ENCODE measurements at places on chromosomes 12 and 14.
A peak's percentile ranks its signal among the peaks of the same experiment; 100 is the strongest.

- DNase-seq: no peak
Measured at GRCh38 chr12:103913100-103913499, 17.1 kb upstream of the HSP90B1 start.

DNA sequence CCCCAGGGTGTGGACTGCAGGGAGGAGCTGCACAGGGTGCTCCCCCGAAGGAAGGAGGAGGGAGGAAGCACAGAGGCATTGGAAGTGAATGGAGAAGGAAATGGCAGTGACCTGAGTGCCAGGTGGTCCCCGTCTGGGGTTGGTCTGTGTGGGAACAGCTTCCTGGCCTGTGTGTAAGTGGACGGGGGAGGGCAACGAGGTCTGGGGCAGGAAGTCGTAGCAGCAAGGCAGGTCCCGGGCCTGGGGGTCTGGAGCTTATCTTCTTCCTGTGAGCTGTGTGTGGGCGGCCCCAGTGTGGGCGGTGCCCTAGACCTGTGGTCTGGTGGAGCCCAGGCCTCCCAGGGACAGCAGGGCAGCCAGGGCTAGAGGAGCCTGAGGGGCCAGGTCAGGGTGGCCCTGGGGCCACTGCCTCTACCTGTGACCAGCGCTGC, 382.1 kb downstream of the TMEM121 start:
- no peak for DNase-seq

DNA sequence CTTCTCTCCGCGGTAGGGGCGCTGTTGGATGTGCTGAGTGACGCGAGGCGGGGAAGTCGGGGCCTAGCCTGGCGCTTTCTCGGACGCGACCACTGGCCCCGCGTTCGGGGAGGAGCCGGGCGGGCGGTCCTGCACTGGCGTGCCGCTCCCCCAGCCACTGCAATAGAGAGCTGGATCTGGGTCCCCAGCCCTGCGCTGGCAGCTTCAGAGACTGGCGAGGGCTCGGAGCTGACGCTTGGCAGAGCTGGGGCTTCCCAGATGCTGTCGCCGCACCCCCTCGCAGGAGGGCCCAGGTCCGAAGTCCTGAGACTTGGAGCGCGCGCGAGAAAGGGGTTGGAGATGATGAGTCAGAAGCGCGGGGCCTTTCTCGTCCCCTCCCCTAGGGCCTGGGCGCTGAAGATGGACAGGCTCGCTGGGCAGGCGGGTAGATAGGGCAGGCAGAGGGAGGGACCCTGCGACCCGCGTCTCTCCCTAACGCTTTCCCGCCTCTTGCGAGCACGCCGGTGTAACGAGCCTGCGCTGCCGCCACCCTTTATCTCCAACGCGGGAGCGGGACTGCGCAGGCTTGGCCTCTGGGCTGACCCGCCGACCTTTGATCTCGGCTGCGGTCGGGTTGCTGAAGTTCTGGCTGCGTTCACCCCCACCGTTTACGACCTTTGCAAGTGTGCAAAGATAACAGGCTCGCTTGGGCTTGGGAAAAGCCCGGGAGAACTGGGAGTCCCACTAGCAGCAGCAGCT, 3.0 kb downstream of the TMEM253 start:
- DNase-seq: peak; percentile 97

- DNase-seq: no peak
Measured at GRCh38 chr14:96752594-96752993, 44.6 kb upstream of the VRK1 start.

DNA sequence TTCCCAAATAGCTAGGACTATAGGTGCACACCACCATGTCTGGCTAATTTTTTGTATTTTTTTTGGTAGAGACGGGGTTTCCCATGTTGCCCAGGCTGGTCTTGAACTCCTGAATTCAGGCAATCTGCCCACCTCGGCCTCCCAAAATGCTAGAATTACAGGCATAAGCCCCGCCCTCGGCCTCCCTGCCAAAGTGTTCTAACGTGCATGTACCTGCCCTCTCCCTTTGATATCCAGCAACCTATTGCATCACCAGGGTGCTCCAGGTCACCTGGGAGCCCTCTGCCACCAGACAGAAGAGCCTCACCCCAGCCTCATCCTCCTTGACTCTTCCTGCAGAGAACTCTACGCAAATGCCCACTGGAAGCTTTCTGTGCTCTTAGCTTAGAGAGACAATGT, 2.2 kb upstream of the EML1 start:
- no peak for DNase-seq

- DNase-seq: no peak
Measured at GRCh38 chr12:110436231-110436630, 13.9 kb downstream of the ARPC3 start.

- DNase-seq: no peak
Measured at GRCh38 chr12:94789510-94790225, 139.3 kb upstream of the TMCC3 start.

GRCh38 chr14:88426271-88426670, 40.8 kb downstream of the SPATA7 start:
- peak; percentile 58 for DNase-seq

GRCh38 chr12:65510007-65510406, 231.5 kb downstream of the MSRB3 start:
- no peak for DNase-seq

- no peak for DNase-seq
Measured at GRCh38 chr12:132856581-132856980, 27.9 kb upstream of the GOLGA3 start.

DNA sequence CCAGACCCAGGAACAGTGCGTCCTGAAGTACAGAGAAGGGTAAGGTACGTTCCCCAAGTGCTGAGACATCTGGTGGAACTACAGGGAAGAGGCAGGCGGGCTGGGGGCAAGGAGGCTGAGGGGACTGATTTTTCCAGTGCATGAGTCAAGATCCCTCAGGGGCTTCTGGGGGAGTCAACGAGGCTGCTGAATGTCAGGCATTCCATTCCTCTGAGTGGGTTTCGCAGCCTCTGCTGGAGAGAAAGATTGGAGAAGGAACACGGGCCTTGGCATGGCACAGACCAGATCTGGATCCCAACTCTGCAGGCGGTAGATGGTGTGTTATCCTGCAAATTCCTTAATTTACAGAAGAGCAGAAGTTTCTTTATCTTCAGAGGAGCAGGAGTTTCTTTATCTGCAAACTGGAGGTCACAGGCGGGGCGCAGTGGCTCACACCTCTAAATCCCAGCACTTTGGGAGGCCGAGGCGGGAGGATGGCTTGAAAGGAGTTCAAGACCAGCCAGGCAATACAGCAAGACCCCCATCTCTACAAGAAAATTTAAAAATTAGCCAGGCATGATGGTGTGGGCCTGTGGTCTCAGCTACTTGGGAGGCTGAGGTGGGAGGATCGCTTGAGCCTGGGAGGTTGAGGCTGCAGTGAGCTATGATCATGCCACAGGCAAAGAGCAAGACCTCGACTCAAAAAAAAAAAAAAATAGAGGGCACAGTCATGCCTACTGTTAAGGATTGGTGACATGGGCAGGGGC, 132.6 kb upstream of the MAP1LC3B2 start:
- DNase-seq: peak; percentile 96

DNA sequence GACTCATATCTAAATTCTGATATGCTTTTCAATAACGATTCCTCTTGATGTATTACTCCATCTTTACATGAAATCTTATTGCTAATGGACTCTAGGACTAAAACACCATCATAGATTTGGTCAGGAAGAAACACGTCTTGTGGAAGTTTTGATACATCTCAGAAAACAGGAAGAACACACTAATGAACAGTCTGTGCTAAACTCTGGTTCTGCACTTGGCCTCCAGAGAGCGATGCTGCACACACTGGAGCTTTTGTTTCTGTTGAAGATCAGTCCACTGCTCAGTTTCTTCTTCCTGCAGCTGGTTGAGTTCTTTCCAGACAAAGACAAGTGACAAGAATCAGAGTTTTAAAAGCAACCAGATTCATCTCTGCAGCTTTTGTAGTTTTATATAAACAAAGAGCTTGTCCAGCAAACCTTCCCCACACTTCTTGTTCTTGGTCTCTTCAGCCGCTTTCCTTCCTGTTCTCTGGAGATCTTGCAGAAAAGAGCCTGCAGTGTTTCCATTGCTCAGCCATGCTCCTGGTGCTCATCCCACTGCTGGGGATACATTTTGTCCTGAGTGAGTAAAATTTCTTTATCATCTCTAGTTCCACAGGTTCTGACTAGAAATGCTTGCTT, 229.1 kb upstream of the OR4E1 start:
- DNase-seq: no peak

GRCh38 chr14:76546426-76547221, 170.7 kb downstream of the ESRRB start:
- no peak for DNase-seq

GRCh38 chr14:90275458-90275814, 19.1 kb downstream of the PSMC1 start:
- DNase-seq: no peak

DNA sequence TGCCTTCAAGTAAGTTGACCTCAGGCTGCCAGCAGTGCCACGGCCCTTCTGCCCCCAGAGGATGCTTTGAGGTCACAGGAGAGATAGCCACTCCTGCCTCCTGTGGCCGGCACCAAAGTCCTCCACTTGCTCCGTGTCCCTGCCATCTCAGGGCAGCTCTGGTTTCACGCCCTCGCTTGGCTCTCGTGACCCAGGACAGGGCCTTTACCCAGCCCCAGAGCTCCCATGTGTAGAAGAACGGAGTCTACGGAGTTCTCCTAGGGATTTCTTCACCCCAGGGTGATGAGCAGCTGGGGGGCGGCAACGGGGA, 178.1 kb downstream of the ADGRD1 start:
- no peak for DNase-seq

DNA sequence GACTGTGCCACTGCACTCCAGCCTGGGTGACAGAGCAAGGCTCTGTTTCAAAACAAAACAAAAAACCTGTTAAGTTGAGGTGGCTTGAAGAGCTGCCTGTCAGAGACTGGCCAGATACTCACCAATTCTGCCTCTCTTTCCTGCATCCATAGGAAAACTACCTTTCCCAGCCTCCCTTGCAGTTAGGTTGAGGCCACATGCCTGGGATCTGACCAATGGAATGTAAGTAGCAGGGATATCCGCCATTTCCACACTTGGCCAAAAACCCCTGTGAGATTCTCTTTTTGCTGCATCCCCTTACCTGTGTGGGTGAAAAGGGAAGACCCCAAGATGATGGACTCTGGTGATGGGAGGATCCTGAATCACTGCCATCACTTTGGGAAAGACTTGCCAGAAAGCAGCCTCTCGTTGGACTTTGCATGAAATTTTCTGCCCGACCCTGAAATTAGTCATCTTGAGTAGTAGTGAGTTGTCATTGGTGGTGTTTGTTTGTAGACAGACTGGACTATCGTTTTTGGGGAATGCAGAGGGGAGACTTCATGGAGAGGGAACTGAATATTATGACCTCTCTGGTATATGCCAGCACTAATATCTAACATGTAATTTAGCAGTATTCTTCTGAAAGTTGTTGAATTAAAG, 14.0 kb downstream of the GPR68 start:
- DNase-seq: peak; percentile 53

GRCh38 chr12:31572900-31573600, 17.9 kb downstream of the DENND5B start:
- no peak for DNase-seq

DNA sequence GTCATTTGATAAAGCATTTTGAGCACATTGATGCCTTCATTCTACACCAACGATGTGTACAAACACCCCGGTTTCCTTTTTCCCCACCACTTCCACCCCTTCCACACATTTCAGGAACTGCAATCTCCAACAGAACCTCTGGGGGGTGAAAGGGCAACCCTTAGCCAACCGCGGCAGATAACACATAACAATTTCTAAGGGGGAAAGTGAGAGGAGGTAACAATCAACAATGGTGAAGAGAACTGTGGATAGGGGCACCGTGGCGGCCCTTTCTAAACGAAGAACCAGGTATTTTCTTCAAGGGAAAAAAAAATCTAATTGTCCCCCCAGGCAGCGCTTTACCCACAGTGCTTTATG, 1.1 kb downstream of the KITLG start:
- no peak for DNase-seq

DNA sequence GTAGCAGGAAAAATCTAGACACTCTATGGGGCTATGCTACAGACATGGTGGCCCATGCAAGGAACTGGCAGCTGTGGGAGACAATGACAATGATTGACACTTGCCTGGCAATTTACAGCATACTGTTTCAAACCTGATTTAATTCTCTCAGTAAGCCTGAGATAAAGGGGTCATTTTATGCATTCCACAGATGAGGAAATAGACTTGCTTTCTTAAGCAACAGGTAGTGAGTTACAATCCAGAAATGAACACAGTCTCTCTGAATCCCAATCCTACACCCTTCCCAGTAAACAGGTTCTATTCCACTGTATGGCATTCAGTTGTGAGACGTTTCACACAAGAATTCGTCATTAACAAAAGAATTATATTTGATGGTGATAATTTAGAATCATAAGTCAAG, 15.5 kb upstream of the PCNX1 start:
- DNase-seq: no peak

GRCh38 chr12:27826076-27826475, 46.0 kb upstream of the MANSC4 start:
- no peak for DNase-seq

DNA sequence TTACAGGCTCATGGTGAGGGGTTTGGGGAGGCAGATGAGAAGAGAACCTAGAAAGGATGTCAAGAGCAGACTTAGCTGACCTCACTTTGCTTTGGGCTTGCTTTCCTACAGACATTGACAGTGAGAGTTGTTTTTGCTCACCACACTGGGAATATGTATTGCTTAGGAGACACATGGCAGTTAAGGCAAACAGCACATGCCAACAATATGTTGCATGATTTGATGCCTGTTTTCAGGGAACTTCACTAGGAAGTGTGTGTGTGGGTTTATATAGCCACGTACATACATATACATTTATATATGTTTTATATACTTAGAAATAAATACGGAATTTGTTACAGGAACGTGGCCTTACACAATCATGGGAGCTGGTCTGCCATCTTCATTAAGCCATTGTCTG, 346.1 kb downstream of the RGS6 start:
- DNase-seq: no peak
